ENCODE measurements at places on chromosomes 4 and X.

DNA sequence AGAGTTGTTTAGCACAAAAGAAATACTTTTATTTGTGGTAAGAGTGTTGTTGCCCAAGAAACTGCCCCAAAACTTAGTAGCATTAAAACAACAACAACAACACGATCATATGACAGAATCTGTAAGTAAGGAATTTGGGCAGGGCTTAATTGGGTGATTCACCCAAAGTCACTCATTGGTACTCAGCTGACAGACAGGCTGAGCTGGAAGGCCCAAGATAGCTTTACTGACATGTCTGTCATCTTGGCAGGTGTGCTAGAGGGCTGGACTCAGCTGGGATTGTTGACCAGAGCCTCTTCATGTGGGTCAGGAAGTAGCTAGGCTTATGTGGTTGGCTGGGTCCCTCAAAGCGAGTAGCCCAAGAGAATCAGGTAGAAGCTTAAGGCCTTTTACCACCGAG lies 52.3 kb downstream of the KIAA0232 start:
- DNase-seq, result no peak

- DNase-seq, result no peak
Observed at GRCh38 chr4:3484057-3484973, 21.2 kb downstream of the DOK7 start.

- no peak for DNase-seq
Observed at GRCh38 chr4:54498661-54499111, 159.1 kb upstream of the KIT start.

- no peak for DNase-seq
Observed at GRCh38 chr4:41176340-41176739, 38.0 kb downstream of the APBB2 start.

DNA sequence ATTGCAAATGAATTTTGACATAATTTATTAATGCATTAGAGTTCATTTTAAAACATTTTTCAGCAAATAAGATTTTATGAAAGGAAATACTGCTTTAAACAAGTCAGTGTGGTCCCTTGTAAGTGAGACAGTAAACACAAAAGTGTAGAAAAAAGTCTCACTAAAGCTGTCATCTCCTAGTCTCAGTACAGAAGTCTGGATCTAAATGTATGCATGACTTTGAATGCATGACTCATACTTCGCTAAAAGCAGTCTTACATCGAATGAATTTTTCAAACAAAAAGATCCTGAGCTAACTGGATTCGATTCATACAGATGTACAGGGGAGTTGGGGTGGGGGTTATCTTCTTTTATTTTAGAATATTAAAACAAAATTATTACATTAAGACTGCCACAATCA lies 207.4 kb upstream of the VCX start:
- DNase-seq, result no peak

- DNase-seq, result no peak
Observed at GRCh38 chr4:93814141-93814540, 14.4 kb upstream of the ATOH1 start.

DNA sequence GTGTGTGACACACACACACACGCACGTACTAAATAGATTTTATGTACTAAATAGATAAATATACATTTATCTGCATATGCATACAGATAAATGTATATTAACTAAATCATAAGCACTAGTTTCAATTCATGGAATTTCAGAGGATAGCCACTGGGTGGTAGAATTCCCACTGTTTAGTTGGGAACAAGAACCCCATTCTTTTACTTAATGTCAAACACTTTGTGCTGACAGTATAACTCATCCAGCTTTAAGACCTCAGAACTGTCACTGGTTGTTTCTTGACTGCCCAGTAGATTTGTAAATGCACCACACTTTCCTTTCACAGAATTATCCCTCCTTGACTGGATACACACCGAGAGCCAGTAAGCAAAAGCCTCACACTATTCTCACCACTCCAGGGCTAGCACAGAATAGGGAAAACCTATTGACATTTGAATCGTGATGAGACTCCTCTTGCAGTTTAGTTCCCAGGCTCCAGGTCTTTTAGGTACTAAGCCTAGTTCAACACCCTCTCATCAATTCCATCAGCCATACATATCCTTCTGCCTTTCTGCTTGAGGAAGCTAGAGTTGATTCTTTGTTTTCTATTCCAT lies 32.4 kb downstream of the PPARGC1A start:
- no peak for DNase-seq

DNA sequence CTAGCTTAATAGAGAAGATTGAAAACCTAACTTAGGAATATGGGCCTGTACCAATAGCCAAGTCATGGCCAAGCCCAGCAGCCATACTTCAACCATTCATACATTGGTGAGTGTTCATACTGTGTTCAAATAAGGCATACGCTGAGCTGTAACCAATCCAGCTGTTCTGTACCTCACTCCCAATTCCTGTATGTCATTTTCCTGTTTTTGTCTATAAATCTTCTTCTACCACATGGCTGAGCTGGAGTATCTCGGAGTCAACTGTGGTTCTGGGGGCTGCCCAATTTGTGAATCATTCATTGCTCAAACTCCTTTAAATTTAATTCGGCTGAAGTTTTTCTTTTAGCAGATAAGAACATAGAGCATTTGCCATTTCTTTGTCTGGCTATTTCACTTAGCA lies 195.3 kb upstream of the ANKRD50 start:
- no peak for DNase-seq

DNA sequence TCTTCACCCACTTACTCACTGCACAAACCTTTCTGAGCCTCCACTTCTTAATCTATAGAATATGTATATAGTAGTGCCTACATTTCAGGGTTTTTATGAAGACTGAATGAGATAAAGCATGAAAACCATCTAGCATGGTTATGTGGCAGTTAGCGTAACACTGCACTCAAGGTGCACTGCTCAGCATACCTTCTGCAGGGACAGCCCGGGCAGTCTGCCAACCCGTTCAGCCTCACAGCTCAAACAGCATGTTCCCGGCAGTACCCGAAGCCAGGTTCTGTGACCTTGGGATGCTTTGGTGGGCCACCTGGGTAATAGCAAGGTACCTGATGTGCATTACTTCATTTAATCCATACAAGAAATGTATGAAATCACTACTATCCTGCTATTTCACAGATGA lies 81.4 kb downstream of the DOCK11 start:
- no peak for DNase-seq

GRCh38 chr4:134001057-134001456 lies 200.5 kb downstream of the PABPC4L start:
- DNase-seq, result no peak

DNA sequence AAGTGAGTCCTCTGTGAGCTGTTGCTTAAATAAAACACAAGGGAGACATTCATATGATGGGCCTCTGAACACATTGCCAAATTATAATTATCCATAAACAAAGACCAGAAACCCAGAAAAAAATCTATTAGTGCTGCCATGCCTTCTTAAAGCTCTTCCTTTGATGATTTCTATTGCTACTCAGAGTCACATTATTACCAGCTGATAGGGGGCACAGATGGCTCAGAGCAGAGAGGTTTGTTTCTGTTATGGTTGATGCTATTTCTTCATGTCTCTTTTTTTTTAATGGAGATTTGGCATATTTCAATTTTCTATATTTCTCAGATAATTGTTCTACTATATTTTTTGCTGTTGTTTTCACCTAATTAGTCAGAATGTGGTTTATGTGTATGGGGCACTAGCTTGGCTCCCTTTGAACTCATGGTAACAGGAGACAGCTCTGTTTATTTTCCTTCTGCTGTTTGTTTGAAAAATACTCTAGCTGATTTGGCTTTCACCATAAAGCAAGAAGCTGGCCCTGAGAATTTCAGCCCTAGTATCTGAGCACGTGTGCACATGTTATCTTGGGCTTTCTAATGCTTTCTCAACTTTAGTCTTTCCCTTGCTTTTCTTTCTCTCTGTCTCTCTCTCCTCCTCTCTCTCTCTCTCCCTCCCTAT lies 568.8 kb downstream of the PPARGC1A start:
- DNase-seq, result no peak

GRCh38 chrX:72526534-72527508 lies 45.8 kb downstream of the HDAC8 start:
- no peak for DNase-seq

DNA sequence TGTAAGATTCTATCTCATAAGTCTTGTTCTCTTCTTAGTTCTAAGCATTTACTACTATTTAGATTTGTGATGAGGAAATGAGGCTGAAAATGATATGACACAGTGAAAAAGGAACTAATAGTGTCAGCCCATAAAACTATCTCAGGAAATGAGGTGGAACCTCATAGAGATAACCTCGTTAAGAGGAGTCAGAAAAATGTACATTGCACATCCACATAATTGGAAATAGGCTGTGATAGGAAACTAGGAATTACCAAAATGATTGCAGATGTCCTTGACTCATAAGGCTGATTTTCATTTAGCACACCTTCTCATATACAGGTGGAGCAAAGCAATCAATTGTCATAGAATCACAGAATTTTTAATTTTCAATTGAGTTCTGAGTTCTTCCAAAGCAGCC lies 26.8 kb downstream of the ANXA10 start:
- no peak for DNase-seq

DNA sequence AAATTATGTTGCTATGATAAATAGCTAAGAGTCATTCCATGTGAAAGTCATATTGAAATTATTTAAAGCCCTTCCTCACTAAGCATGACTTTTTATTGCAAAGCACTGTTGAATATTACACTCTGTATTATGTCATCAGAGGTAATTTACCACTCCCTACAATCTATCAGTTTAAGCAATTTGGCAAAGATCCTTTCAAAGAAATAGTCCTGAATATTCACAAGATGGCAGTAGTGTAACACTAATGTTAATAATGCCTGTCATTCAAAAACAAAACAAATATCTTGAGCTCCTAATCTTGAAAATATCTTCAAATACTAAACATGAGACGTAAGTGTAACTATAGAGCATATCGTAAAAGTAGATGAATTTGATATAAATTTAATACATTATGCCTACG lies 208.6 kb upstream of the TECRL start:
- DNase-seq, result no peak

DNA sequence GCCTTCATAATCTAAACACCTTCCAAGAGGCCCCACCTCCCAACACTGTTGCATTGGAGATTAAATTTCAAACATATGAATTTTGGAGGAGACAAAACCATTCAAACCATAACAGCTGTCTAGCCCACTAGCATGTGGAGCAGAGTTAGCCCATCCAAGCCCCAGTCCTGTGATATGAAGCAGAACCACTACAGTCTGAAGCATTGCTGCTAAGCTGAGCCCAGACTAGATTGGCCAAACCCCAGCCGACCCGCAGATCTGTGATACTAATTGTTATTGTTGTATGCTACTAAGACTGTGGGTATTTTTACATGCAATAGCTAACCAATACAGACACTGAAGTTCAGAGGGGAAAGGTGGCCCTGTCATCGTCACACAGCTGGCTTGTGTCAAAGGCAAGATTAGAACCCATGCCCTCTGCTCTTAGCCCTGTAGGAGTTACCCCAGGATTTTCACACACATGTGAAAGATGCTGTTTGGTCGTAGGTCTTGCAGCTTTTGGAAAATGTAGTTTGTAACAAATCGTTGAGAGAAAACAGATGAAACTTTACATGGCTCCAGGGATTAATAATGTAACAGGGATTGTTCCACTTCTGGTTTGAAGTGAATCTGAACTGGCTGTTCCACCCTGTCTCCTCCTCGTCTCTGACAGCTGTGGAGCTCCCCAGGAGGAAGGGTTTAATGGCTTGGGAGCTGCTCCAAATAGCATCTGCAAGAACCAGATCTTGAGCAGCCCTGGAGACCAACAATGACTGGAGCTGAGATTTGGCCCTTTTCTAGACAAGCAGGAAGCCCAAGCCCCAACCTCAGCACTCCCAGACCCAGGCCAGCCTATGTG lies 517.5 kb downstream of the MID1IP1 start:
- no peak for DNase-seq

GRCh38 chr4:6772223-6772928 lies 10.2 kb upstream of the KIAA0232 start:
- DNase-seq, result no peak

DNA sequence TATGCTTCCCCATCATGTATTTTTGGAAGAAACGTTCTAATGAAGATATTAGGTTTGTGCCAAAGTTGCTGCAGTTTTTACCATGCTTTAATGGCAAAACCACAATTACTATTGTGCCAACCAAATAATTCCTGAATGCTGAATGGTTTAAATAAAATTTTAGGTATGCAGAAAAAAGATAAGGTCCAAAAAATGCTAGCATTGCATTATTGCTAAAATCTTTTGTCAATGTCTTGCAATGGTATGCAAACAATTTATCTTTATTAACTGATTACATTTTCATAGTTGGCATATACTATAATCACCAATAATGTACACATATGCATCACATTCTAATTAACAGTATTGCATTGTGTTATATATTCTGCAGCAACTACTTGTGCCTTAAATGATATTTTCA lies 1657.4 kb upstream of the IGFBP7 start:
- DNase-seq, result no peak

DNA sequence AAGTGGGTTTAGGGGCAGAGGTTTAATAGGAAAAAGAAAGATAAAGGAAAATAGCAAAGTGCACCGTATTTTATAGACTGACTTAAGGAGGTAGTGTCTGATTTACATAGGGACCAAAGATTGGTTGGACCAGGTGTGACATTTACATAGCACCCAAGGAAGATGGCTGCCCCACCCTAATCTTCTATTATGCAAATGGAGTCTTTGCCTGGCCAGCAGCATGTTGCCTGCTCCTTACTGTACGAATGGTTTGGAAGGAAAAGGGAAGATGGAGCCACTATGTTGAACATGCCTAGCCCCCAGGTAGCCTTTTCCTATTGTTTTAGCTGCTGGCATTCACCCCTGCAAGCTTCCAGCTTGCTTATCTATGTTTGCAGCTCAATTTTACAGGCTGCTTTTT lies 146.2 kb upstream of the PDE5A start:
- no peak for DNase-seq

GRCh38 chr4:152594057-152594456 lies 58.2 kb upstream of the FBXW7 start:
- no peak for DNase-seq

GRCh38 chrX:47180346-47180745 lies 13.3 kb upstream of the UBA1 start:
- DNase-seq, result no peak

DNA sequence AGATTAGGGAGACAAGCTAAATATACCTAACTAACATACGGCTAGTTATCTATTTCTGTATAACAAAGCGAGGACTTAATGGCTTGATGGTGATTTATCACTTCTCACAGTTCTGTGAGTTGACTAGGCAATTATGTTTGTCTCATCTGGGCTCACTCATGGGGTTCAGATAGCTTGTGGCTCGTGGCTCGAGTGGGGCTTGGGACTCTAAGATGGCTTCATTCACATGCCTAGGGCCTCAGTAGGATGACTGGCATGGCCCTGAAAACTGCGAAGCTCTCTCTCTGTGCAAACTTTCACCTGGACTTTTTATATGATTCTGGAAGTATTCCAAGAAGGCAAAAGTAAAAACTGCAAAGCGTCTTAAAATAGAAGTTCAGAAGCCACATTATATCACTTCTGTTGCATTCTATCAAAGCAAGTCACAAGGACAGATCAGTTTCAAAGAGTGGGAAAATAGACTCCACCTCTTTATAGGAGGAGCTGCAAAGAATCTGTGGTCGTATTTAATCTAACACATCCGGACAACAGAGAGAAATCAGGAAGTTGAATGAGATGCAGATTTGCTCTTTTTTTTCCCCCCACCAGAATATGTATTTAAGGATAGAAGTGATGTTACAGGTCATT lies 491.2 kb downstream of the INPP4B start:
- DNase-seq, result no peak
